Activated gamma-delta T cell treated with Interleukin-2 at 50 U/mL for 16 hours (primary cell): ENCODE measurements at places on chromosomes 3 and 15.
A peak's percentile ranks its signal among the peaks of the same experiment; 100 is the strongest.

- DNase-seq = no peak
Observed at GRCh38 chr3:194075802-194076460, 60.0 kb upstream of the HES1 start.

DNA sequence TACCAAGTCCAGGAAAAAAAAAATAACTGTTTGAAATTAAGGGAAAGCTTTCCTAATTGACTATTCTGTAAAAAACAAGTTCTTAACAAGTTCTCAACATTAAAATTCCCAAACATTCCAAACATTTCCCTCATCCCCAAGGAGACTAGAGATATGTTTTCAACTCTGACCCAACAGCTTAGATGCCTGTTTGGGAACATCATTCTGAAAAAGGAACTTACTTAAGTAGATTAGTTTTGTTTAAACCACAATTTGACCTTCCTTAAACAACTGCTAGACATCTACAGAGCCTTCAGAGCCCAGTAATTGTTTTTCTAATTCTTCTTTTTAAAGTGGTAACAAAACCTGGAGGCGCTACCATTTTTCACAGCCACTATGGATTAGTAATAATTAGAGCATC is 12.8 kb downstream of the UBR1 start:
- DNase-seq = no peak

GRCh38 chr3:79354179-79354688 is 413.6 kb downstream of the ROBO1 start:
- DNase-seq = no peak

GRCh38 chr15:82530606-82531379 is 9.5 kb downstream of the RPS17 start:
- peak; percentile 65 for DNase-seq

DNA sequence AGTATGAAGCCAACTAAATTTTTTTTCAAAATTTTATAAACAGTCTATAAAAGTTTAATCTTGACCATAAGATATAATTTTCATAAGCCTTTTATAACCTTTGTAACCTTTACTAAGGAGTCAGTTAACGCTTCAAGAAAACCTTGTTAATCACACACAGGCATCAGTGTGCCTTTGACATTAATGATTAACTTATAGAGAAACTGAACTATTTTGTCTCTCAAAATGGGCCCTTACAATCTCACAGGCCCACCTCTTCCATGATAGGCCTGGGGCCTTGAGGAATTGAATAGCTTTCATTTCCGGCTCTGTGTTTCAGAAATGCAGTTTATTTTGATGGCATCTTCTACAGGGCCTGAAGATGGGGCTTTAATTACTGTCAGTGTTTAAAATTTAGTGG is 70.1 kb downstream of the CD200 start:
- no peak for DNase-seq

- DNase-seq = no peak
Observed at GRCh38 chr3:51934139-51934850, 7.4 kb downstream of the RRP9 start.

- no peak for DNase-seq
Observed at GRCh38 chr15:45224621-45225217, 27.3 kb upstream of the SLC28A2 start.
